Right renal cortex interstitium (tissue), 3 donors: ENCODE measurements at places on chromosomes 3 and 15. TPM values are rescaled to one million over a fixed set of nuclear protein-coding genes. Genes with fewer than 3 reads are reported as not detected.

The LOXL1 gene
- polyA plus RNA-seq: 88.4 TPM

The UBAP1L gene
- polyA plus RNA-seq: 2.6 TPM

The PPP2R3A gene
- 26.9 TPM for polyA plus RNA-seq

DNA sequence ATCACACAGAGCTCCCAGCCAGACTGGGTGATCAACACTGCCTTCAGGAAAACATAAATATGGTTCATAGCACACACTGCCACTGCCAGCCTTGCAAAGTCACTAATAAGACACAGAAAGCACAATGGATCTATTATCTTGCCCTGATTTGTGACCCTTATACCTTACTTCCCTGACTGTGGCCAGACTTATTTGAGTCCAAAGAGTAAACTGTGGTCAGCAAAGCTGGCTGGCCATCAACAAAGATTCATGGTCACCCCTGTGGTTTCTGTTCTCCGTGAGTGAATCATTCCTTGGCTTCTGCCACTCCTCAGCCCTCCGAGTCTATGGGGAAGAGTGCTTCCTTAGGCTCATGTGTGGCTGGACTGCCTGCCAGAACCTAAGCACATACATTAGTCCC is 437.7 kb downstream of the RAP2B start:
- DNase-seq: no peak

DNA sequence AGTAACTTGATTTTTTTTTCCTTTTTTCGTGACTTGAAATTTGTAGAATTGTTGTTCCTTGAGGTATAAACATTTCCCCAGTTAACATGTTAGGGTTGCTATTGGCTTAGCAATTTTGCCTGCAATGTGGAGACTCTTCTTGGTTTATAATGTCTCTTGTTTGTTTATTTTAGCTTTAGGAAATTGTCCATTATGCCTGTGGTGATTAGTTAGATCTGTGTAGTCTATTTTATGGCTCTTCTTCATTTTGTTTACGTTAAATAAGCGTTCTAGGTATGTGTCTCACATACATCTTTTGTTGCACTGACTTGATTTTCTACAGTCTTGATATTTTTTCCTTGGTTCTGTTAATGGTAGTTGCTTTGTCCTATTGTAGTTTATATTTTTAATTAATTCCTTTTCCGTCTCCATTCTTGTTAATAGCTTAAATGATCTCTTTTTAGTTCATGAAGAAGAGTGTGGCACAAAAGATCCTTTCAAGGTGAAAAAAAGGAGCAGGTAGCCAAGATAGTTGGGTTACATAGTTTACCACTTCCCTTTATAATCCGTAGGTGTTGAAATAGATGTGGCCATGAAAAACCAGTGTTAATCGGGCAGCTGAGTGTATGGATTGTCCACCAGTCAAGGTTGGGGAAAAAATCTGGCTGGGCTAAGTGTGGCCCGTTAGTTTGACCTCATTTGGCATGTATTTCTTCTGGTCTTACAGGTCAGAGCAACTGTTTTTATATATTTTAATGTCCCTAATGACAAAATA is 12.1 kb downstream of the IQGAP1 start:
- DNase-seq: no peak

DNA sequence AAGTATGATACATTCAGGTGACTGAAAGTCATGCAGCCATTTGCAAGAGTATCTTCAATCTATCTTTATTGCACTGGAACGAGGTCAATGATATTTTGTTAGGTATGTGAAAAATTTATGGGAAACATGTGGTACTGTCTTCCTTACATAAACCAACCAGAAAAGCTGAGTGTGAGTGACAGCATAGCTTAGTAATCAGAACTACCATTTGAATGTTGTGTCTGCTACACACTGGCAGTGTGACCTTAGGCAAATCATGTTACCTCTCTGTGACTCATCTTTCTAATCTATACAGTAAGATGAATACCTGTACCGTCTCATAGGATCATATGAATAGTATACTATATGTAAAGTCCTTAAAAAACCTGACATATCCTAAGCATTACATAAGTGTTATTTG is 337.9 kb upstream of the IL12A start:
- DNase-seq: no peak

DNA sequence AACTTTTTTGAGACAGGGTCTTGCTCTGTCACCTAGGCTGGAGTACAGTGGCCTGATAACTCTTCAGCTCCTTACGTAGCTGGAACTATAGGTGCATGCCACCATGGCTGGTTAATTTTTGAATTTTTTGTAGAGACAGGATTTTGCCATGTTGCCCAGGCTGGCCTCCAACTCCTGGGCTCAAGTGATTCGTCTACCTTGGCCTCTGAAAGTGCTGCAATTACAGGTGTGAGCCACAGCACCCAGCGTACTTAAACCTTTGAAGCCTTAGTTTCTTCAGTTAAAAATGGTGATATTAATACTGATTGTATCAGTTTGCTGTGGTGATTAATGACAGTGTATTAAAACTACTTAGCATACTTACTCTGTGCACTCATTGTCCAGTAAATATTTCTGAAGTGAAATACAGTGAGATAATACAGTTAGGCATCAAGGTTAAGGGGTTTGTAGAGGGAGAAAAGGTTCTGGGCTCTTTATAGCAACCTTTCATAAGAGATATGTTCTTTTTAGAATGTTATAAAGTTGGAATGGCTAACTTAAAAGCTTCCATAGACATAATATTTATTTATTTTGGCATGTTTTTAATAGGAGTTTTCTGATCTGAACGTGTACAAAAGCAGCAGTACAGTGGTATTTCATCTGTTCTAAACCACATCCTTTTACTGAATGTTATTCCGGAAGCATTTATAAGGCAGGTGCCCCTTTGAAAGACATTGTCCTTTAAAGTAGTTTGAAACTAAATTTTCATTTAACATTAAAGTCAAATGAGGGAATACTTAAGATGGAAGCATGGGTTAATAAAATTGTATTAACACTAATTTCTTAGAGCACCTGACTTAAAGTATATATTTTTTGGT is 23.6 kb downstream of the NCK1 start:
- no peak for DNase-seq

GRCh38 chr15:61499376-61499775 is 270.3 kb upstream of the RORA start:
- DNase-seq: no peak
